ENCODE measurements at places on chromosomes 2 and 18.

DNA sequence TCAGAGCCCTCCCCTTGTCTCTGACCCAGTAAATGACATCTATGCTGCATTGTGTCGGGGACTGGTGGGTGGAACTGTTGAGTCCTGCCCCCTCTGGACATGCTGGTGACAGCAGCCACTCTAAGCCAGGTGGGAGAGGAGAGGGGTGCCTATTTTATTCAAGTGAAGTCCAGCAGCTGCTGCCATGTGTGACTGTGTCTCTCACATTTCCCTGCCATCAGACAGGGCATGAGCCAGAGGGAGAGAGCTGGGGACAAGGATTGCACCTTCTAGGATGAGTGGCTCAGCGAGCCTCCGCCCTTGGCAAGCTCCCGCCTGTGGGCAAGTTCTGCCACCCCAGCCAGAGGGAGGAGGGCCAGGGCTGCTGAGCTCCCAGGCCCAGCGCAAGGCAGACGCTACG, 13.7 kb downstream of the NGEF start:
- no peak for DNase-seq

- no peak for DNase-seq
These were observed 118.3 kb upstream of the NDUFV2 start for GRCh38 chr18:8984131-8984721.

DNA sequence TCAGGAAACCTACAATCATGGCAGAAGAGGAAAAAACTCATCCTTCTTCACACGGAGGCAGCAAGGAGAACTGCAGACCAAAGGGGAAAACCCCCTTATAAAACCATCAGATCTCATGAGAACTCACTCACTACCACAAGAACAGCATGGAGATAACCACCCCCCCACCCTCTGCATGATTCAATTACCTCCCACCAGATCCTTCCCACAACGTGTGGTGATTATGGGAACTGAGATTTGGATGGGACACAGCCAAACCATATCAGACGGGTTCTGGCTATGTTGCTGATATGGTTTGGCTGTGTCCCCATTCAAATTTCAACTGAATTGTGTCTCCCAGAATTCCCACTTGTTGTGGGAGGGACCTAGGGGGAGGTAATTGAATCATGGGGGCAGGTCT, 28.7 kb upstream of the CCDC150 start:
- no peak for DNase-seq

DNA sequence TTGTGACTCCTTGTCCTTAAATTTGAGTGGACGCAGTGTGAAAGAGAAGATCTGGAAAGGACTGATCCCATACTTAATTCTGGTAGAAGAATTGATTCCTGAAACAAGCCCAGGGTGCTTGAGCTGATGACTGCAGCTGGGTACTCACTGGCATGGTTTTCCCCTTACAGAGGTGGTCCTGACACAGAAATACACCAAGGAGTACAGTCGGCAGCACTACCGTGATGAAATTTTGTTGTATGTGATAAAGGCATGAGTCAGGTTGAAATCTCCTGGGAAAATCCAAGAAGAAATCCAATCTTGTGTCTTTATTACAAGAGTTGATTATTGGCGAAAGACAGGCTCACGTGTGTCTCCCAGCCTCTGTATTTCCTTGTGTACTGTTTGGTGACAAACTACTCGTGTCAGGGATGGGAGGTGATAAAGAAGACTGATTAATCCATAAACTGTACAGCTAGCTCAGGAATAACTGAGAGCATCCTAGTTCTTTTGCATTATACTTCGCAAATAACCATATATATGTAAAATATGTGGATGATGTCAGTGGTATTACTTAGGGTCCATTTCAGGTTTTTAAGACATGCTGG, 76.6 kb downstream of the RAPGEF4 start:
- DNase-seq = no peak

DNA sequence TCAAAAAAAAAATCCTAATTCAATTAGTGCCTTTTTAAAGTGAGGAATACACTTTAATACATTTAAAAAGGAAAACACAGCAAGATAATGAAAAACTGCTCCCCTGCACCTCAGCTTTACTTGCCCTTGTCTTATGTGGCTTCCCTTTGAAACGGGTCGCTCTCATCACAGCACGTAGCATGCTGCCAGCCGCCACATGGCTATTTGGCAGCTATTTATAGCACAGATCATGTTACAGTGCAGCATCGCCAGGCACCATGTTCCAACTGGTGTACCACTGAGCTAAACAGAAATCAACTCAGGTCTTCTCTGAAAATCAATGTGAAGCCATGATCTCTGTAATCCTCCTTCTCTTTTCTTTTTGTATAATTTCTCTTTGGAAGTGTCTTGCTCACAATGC, 65.1 kb downstream of the TMEM182 start:
- DNase-seq = peak; percentile 82

DNA sequence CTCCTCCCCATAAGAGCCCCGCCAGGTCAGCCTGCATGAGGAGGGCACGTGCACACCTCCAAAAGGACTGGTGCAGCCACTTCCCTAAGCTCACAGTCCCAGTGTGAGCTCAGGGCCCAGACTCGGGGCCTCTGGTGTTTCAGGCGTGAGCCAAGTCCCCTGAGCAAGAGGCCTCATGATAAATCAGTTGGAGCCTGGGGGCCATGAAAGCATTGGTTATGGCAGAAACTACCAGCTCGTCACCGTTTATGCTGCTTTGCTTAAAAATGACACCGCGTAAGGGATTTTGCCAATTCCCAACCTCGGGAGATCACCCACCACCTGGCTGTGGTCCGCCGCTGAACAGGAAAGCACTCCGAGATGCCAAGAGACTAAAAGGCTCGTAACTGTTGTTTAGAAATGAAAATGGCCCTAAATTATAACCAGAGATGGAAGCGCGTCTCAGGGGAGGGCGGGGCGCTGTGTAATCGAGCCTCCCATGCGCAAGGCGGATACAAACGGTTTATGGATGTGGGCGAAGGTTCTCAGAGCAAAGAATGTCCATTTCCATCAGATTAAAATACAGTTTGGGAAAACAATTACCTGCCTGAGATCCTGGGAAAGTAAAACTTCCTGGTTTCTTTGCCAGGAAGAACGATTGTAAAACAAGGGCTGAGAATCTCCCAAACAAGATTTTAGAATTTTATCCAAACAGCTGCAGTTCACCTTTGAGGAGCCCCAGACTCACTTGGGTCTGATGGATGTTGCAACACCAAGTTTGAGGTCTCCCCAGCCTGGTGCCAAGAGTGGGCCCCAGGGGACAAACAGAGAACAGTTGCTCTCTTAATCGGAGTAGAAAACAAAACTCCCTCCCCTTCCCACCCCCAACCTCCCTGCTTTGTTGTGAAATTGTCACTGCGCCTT, 141.4 kb downstream of the BCL2 start:
- no peak for DNase-seq

DNA sequence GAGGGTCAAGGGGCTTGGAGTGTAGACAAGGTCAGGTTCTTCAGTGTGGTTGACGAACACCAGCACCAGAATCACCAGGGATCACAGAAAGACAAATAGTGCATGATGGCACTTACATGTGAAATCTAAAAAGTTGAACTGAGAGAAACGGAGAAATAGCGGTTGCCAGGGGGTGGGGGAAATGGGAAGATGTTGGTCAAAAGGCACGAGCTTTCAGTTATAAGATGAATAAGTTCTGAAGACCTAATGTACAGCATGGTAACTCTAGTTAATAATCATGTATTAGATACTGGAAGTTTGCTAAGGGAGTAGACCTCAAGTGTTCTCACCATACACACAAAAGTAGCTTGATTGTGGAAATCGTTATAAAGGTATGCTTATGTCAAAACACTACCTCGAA, 43.7 kb upstream of the DARS1 start:
- DNase-seq = no peak

GRCh38 chr2:43020990-43021669, 205.3 kb downstream of the ZFP36L2 start:
- DNase-seq = no peak

GRCh38 chr2:31236433-31237205, 2.7 kb downstream of the EHD3 start:
- no peak for DNase-seq

GRCh38 chr2:11533278-11534070, at the start of gene GREB1:
Gene GREB1 (plus strand): TSS chr2:11534045. CDS start chr2:11556615, 22,570 bp downstream.
- no peak for DNase-seq

DNA sequence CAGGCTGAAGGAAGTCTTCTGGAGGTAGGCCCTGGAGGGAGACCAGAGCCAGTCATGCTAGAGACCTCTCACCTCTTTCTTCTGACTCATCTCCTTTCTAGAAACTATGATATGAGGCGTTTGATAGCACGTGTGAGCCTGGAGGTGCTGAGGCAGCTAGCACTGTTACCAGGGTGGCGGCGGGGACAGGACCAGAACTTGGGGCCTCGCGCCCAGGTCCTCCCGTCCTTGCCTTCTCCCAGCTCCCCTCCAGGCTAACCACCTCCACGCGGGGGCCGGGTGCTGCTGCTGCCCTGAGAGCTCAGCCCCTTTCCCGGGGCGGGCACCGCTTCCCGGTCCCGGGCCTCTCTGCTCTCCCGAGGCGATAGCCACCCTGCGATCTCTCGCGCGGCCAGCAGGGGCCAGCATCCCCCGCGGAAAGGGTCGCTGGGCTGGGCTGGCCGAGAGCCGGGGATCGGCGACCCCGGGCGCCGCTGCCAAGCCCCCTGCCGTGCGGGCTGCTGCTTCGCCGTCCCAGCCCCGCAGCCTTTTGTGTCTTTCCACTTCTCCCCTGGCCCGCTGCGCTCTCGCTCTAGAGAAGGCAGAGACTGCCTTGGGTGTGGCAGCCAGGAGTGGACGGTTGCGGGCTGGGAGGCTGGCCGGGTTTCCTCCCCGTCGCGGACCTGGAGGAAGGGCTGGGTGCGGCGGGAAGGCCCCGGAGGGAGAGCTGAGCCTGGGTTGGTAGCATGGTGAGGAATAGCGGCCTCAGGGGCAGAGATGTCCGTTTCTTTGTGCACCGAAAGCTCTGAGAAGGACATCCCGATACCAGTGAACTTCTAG, 49.1 kb downstream of the TMEM17 start:
- DNase-seq = peak; percentile 81

GRCh38 chr18:79524181-79525078, 128.7 kb downstream of the NFATC1 start:
- no peak for DNase-seq

- DNase-seq = peak; percentile 9
These were observed 740.3 kb downstream of the SATB2 start for GRCh38 chr2:198717451-198717850.

DNA sequence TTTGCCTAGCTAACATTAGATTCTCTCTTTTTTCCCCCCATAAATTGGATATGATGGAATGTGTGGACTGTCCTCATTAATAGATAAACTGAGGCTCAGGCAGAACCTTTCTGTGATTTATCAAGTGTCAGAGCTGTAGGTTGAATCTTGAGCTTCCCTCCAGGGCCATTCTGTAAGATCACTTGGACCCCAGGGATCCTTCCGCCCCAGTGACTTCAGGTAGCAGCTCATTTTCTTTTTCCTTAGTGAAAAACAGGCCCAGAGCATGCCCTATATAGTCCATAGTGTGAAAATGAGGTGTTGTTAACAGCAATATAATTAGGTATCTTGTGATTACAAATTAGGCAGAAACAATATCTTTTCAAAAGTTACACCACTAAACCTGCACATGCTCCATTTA, 269.7 kb downstream of the ZNF385B start:
- DNase-seq = no peak

DNA sequence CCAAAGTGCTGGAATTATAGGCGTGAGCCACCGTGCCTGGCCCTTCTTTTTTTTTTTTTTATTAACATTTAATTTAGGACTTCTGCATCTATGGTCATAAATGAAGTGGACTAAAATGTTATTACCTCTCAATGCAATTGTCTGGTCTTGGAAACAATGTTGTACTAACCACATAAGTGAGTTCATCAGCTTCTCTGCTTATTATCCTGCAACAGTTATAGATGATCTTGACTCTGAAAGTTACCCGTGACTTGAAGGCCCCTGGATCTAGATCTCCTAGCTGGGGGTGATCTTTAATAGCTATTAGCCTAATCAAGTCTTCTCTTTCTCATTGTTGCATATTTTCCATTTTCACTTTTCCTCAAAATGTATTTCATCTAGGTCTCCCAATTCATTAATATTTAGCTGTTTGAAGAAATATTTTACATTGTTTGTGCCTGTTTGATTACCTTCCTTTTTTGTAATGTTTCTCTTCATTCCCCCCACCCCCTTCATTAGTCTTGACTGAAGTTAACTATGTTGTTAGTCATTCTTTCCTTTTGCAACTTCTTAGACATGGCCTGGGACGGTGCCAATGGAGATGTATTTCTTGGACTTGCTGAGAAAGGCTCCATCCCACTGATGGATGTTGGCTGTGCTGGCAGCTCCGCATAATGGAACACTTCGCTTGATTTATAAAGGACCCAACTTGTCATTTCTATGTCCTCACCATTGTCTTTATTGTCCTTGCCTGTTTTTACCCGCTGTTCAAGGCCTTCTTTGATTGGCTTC, 141.6 kb upstream of the RIOK3 start:
- no peak for DNase-seq

GRCh38 chr2:28391564-28392296, 928 bp upstream of the FOSL2 start:
- DNase-seq = peak; percentile 90

DNA sequence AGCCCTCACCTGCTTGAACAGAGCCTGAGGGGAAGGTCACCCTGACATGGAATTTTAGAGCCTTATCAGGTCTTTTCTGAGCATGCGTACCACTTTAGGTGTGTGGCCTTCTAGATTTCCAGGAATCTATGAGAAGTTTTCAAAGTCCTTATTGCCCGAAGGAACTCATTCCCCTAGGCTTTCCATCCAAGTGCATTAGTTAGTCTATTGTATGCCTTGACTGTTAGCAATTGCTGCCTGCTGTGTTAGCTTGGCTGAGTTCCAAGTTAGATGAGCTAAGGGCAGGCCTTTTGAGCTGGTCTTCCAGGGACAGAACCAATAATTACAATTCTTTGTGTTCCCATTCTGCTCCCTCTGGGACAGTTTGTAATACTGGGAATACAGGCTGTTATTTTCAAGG, 30.8 kb upstream of the PUM2 start:
- DNase-seq = peak; percentile 36

GRCh38 chr2:44802777-44803424, 138.6 kb upstream of the SIX3 start:
- DNase-seq = peak; percentile 51

GRCh38 chr2:63740943-63741342, 100.8 kb upstream of the UGP2 start:
- no peak for DNase-seq

DNA sequence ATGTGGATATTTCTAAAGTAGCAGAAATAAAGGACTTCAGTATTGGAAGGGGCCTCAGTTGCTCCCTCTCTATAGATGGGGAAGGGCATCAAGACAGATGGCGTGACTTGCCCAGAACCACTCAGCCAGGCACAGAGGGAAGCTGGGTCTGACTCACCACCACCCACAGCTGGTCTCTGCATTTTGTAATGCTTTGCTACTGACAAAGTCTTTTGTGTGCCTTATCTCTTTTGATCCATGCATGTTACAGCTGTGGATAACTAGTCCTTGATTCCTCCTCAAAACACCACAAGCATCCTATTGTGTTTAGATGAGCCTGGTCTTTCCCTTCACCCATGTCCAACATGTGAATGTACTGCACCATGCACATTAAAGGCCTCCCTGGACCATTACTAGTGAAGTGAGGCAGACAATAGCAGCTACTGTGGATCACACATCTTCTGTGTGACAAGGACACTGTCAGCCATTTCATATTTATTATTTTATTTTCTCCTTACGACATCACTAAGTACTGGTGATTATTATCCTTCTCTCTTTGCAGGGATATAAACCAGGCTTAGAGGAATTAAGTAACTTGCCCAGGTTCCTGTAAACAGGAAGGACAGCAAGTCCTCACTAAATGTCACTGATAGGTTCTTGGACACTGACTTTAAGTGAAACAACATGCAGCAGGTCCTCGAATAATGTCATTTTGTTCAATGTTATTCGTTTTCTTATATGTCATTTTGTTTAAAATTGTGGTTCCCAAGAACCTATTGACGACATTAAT, 29.6 kb upstream of the IL37 start:
- peak; percentile 72 for DNase-seq

Measured in DMS53 (cell line).